Tongue (tissue), 3 donors: ENCODE measurements at places on chromosomes 3 and 15. TPM values are rescaled to one million over a fixed set of nuclear protein-coding genes. Genes with fewer than 3 reads are reported as not detected.

Gene TJP1
- total RNA-seq, result 76.2 TPM

Gene TM4SF4
- total RNA-seq, result not detected

- peak; percentile 67 for DNase-seq
Measured at GRCh38 chr15:77630956-77631744, 1.6 kb downstream of the LINGO1 start.

DNA sequence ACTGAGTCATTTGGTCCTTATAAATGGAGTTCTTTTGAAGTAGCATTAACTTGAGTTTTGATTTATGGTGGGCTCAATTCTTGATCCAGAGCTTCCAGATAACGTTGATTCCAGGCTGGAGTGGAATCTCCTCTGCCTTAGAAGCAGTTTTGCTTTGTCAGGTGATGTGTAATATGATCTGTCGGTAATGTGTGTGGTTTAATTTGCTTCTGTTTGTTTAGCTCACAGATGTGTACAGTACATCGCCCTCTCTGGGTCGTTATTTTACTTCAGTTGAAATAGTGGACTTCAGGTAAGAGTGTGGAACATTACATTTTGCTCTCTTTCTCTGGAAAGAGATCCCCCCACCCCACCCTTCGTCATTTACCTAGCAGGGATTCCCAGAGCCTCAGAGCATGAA lies 23.1 kb downstream of the C3orf52 start:
- DNase-seq, result no peak

DNA sequence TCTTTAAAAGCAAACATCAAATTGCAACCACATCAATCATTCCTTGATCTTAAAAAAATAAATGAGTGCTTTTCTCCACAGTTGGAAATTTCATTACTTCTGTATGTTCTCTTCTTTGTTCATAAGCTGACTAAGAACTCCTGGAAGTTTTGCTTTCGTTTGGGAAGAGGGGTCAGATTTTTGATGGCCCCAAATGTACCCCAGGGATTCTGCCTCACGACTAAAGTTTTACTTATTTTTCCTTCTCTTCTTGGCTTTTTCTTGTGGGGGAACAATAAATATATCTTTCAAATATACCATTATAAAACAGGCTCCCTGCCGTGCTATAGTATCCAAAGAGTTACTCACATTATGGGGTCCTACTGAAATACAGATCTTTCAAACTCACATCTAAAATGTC lies 215.0 kb upstream of the CDIN1 start:
- DNase-seq, result no peak

DNA sequence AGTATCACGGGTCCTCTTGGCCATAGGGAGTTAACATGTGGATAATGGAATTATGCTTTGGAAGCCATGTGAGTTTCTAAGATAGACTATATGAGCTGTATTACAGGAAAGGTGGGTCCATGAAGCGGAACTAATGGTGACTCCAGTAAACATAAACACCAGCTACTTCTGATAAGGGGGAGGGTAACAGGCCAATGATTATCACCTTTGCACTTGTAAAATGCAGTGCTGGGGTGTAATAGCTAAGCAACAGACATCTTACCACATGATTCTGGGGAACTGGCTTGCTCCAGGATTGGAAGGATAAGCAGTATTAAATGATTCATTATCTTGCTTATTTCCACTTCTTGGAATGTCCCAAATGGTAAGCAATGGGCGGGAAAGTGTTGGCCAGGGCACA lies 61.4 kb upstream of the CD47 start:
- no peak for DNase-seq
